SK-N-SH treated with all-trans-retinoic acid at 6 μM for 48 hours (cell line): ENCODE measurements at places on chromosomes 5 and 9.
A peak's percentile ranks its signal among the peaks of the same experiment; 100 is the strongest.

- ATAC-seq: peak; percentile 57; the same call in 2 of the 3 replicates
Measured at GRCh38 chr5:107248066-107248695, 422.6 kb downstream of the EFNA5 start.

GRCh38 chr9:137242269-137243203 lies 1.4 kb downstream of the TUBB4B start:
- ATAC-seq: no peak

GRCh38 chr5:39662945-39663344 lies 238.2 kb upstream of the DAB2 start:
- no peak for ATAC-seq

DNA sequence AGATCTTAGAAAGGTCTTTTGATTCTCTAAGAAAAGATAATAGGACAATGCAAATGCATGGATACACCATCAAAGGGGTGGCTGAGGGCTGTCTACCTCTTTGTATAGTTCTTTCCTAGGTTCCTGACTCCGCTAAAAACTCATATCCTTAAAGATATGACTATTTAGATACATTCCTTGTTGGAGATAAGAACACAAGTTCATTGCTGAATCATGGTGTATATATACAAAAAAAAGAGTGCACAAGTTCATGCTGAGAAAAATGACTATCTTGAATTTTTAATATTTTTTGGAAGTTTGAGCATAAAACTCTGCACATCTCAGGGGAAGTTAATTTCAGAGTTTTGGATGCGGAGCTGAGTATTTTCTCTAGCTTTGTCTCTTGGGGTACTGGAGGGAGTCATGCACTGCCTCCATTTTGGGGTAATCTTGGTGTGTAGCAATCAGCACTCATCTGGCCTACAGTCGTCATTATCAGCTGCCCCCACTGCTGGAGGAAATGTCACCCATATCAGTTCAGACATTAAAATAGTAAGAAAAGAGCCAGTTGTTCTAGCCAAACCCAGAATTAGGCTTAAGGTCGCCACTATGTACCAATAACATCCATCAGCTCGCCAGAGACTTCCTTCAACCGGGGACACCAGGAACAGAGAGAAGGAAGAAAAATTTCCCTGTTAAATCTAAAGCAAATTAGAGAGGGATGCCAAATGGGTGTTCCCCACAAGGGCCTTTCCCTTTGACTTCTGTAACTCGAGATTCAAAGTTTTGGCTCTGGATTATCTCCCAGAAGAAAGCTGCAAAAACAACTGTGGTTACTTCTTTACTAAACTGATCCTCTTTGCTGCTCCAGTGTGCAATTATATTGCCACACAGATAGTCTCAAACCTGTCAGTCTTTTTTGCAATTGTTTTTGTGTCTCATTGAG lies 49.0 kb downstream of the PTTG1 start:
- peak; percentile 32 for ATAC-seq
